ENCODE measurements at places on chromosomes 2 and 18. TPM values are rescaled to one million over a fixed set of nuclear protein-coding genes. Genes with fewer than 3 reads are reported as not detected.

Gene IL1A
- 3.1 TPM for total RNA-seq

Gene DHRS9
- not detected for total RNA-seq

Gene CD8B2
- total RNA-seq = 7.0 TPM

Gene POMC
- 4.3 TPM for total RNA-seq

Gene FBXO11
- total RNA-seq = 52.7 TPM

Gene TUBA4B
- total RNA-seq = not detected

Gene YES1
- total RNA-seq = 12.5 TPM

Gene ASPRV1
- total RNA-seq = 1.3 TPM

Gene TUBB8B
- not detected for total RNA-seq

Gene ZNF804A
- not detected for total RNA-seq

Gene CMPK2
- 164 TPM for total RNA-seq

Gene ZC3H6
- total RNA-seq = 6.9 TPM

Gene THOC1
- 48.3 TPM for total RNA-seq

Gene UGT1A6
- not detected for total RNA-seq

Gene B4GALT6
- 0.41 TPM for total RNA-seq

Gene NGEF
- total RNA-seq = not detected

Gene NT5C1B
- total RNA-seq = not detected

Gene TET3
- 12.7 TPM for total RNA-seq

Gene CDH2
- not detected for total RNA-seq
